ENCODE measurements at places on chromosomes 5 and 9.

GRCh38 chr5:104418056-104418455 lies 855.5 kb upstream of the NUDT12 start:
- DNase-seq = no peak

GRCh38 chr9:86672966-86673365 lies 274.3 kb downstream of the GAS1 start:
- no peak for DNase-seq

DNA sequence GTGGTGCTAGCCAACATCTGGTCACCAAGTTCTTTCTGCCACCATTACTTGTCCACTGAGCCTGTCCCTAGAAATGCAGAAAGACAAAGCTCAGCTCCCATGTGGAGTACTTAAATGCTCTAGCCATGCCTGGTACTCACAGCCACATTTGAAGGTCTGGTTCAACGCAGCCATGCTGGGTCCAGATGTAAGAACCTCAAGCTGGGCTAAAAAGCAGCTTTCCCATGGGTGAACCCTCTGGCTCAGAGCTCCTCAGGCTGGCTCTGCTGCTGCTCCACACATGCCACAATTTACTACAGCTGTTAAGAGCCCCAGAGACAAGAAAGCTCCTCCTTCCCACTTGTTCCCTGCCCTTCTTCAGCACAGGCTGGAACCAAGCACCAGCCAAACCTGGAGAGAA lies 97.1 kb upstream of the LRRTM2 start:
- no peak for DNase-seq

- no peak for DNase-seq
Measured at GRCh38 chr5:137486707-137487106, 12.4 kb downstream of the SPOCK1 start.

GRCh38 chr5:178790371-178790770 lies 59.9 kb upstream of the ZNF354A start:
- DNase-seq = no peak

DNA sequence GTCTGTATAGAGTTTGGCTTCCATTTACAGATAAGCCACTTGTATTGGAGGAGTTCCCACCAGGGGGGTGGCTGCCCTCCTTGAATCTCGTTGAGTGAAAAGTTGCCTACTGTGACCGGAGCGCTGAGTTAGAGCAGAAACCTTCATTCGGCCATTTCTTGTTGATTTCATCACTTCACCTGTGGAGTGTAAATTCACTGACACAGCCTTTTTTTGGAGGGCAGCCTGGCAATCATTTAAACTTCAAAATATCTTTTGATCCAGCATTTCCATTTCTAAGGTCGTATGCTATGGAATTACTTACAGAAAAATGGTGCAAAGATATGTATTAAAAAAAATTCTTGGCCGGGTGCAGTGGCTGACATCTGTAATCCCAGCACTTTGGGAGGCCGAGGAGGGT lies 40.8 kb downstream of the PRRC2B start:
- DNase-seq = no peak

- DNase-seq = no peak
Measured at GRCh38 chr9:37927132-37927531, 23.2 kb upstream of the SLC25A51 start.

DNA sequence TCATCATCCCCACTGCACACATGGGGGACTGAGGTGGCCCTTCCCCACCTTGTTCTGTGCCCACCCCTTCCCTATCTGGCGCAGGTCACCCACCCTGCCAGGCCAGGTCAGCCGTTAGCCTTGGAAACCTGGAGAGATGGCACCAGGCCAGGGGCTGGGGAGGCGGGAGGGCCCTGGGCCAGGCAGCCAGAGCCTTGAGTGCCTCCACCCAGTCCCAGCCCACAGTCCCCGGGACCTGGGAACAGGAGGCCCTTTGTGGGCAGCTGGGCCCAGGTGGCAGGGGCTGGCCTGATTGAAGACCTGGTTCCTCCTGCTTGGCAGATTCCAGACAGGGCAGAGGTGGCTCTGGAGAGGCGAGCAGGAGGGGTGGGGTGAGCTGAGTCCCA lies 70.6 kb downstream of the LRSAM1 start:
- DNase-seq = no peak

- DNase-seq = no peak
Measured at GRCh38 chr5:141001446-141001843, 35.2 kb downstream of the PCDHAC2 start.
